GM23338 (cell line): ENCODE measurements at places on chromosomes 6 and 20.

DNA sequence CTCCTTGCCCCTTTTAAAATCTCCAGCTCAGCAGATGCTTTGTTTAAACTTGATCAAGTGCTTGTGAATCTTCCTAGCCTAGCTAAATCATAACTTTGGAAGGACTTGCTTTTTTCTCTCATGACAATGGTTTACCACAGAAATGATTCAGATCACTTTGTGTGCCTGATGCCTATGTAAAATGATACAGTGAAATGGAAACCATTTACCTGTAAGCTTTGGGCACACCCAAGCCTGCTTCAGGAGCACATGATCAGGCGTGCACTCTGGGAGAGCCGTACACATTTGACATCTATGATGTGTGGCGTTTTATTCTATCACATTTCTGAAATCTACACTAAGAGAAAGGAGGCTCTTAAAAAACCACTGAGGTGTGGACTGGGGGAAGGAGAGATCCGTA is 41.1 kb downstream of the PTPN1 start:
- DNase-seq: no peak

- DNase-seq: no peak
These were observed 118.8 kb downstream of the TINAG start for GRCh38 chr6:54426995-54427394.

- no peak for DNase-seq
These were observed 3.4 kb downstream of the TRIM10 start for GRCh38 chr6:30157581-30157980.

DNA sequence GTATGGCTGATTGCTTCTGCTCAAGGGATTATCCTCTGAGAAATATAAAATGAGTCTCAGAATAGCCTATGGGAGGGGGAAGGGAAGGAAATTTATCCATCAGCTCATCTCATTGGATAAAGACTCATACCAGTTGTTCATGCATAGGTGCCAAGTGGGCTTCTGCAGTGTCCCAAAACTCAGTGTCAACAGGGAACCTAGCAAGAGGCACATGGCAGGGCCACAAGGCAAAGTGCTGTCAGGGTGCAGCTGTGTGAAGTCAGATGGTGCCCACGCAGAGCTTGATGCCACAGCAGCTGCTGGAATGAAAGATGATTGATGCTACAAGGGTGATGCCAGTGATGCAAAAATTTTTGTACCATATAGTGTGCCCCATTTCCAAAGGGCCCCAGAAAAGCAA is 3.2 kb upstream of the CHD6 start:
- no peak for DNase-seq

- DNase-seq: no peak
These were observed 6.6 kb upstream of the ZBTB22 start for GRCh38 chr6:33324125-33324524.

DNA sequence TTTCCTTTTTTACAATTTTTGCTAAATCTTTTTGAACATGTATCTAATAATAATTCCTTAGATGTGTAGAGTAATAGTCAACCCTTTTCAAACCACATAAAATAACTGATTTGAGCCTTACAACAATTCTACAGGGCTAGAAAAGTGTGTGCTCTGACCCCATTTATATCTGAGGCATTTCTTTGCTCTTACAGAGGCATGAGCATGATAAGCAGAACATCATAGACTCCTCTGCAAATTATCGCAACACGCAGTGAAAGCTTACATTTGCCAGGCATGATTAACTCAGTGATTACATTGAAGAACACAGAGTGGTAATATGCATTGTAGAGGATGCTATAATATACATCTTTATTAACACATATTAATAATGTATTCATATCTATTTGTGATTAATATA is 120.4 kb downstream of the SIM1 start:
- DNase-seq: no peak
